ENCODE measurements at places on chromosomes 7 and 10.

- DNase-seq: no peak
Observed at GRCh38 chr7:70142247-70142932, 544.1 kb downstream of the AUTS2 start.

DNA sequence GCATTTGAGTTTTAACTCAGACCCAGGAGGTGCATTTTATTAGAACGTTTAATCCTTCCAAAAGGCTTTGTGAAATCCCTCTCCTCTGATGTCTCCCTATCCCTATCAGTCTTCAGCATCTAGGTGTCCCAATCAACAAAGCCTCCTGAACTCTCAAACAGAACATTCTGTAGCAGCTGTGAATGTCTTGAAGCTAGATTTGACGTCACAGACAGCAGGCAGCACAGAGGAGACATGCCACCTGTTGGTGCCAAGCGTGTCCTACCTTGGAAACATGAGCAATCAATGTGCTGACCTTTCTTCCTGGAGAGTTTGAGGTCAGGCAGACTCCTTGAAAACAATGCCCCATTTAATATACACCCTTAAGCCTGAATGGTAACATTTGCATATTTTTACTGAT, 125.5 kb downstream of the RNLS start:
- no peak for DNase-seq

DNA sequence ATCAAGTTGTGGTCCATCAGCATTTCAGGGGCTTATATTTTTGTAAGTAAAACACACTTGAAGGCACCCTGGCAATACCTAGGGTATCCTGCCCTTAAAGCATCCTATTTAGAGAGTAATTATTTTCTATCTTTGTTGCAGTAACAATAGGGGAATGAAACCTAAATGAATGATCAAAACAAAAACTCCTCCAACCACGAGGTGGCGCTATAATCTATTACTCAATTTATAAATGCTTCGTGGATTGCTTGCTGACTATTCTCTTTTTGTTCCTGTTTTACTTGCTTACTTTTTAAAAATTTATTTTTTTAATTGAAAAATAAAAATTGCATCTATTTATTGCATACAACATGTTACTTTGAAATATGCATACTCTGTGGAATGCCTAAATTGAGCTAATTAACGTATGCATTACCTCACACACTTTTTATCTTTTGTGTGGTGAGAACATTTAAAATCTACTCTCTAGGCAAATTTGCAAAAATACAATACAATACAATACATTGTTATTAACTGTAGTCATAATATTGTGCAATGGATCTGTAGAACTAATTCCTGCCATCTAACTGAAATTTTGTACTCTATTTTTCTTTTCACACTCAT, 147.7 kb upstream of the BMPER start:
- peak; percentile 22 for DNase-seq

GRCh38 chr7:157044147-157044687, 33.8 kb upstream of the MNX1 start:
- no peak for DNase-seq

- DNase-seq: no peak
Observed at GRCh38 chr7:70470746-70471145, 661.2 kb upstream of the GALNT17 start.

DNA sequence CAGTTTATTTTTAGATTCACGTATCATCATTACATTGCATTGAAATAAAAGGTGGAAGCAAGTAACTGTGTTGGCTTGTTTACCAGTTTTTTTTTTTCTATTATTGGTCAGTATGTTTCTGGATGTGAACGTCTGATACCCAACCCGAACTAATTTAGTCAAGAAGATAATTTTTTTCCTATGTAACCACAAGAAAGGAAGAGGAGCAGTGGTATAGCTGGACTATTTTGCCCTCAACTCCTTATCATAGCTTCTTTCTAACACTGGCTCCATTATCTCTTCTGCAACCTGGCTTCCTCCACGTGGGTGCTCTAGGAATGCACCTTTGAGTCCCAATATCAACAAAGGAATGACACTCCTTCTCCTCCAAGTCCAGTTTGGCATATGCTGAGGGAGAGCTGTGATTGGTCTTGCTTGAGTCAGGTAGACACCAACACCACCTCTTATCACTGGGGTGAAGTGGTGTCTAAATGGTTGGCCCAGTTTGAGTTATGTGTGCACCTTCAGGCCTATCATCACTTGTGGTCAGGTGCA, 29.4 kb downstream of the OR9A2 start:
- no peak for DNase-seq

DNA sequence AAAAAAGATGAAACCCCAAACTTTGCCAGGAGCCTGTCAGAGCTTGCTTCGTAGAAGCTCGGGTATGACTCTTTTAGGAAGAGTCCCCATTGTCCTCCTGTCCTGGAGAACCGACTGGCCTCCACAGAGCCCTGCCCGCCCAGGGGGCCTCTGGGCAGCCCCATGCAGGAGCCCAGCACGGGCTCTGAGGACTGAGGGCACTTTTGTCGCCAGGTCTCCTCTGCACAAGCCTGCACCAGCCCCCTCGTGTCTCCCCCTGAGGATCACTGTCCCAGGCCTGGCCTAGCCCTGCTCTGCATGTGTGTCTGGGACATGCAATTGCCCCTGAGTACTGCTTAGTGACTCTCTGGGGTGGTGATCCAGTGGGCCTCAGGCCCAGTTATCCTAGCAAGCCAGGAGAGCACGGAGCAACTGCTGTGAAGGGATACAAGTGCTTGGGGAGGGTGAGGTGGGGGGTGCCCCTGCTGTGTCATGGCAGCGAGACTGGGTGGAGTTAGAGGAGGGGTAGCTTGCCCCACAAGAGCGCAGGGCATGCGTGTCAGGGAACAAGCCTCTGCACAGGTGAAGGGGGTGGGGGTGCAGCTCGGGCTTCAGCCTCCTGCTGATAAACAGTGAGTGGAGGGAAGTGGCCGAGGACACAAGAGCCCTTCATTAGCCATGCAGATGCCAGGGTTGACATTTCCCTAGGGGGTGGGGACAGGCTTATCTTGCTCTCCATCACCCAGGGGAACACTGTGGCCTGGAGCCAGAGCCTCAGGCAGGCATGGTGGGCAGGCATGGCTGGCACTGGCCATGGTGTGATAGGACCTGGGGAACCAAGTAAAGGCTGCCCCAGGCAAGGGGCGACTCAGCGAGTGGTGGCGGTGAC, 143.4 kb downstream of the C10orf105 start:
- DNase-seq: no peak

- no peak for DNase-seq
Observed at GRCh38 chr7:140654109-140654387, 13.4 kb upstream of the DENND2A start.

- DNase-seq: no peak
Observed at GRCh38 chr7:74561898-74562613, 95.5 kb upstream of the GTF2I start.

DNA sequence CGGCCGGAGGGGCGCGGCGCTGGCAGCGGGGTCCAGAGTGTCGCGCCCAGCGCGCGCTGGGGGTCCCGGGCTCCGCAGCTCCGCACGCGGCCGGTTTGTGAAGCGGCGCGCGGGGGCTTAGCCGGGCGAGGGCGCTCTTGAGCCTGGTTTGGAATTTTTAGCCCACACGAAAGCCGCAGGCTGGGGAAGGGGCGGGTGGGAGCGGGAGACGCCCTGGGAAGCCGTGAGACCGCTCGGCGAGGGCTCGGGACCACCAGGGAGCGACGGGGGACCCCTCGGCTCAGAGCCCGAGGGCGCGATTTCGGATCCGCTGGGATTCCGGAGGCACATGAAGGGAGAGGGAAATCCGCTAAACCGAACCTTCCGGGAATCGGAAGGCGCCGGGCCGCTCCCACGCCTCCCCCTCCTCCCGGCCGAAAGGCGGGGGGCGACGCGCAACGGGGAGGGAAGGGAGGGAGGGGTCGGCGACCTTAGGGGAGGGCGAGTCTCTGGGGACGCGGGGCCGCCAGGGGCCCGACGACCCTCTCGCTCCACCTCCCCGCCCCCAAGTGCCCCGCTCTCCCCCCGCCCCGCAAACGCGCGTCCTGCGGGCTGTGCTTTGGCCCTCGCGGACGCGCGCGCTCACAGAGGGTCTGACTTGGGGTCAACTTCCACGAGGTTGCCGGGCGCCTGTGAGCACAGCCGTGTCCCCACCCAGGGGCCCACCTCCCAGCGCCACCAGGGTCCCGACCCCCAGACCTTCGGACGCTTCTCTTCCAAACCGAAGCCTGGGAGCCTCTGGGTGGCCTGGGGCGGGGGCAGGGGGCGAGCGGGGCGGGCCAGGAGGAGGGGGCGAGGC, 5.1 kb upstream of the ELFN1 start:
- DNase-seq: peak; percentile 53

GRCh38 chr7:155846156-155846555, 33.9 kb upstream of the SHH start:
- no peak for DNase-seq

DNA sequence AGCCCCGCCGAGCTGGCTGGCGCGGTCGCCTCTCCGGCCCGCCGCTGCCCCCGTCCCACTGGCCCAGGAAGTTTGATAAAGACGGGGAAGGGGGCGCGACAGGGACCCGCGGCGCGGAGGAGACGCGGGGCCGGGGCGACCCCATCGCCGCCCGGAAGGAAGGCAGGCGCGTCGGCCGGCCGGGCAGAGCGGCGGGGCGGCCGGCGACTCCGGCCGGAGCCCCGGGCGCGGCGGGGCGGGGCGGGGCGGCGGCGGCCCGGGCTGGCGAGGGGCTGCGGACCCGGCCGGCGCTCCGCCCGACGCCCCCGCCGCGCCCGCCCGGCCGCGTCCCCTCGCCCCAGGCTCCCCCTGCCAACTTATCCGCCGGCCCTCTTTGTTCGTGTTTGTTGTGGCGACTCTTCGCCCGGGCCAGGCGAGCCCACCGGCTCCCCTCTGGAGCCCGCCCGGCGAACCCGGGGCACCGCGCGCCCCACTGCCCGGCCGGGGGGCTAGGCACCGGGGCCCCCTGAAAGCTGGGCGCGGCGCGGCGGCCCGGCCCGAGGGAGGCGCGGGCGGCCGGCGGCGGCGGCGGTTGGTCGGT, 571 bp downstream of the KDM7A start:
- no peak for DNase-seq

DNA sequence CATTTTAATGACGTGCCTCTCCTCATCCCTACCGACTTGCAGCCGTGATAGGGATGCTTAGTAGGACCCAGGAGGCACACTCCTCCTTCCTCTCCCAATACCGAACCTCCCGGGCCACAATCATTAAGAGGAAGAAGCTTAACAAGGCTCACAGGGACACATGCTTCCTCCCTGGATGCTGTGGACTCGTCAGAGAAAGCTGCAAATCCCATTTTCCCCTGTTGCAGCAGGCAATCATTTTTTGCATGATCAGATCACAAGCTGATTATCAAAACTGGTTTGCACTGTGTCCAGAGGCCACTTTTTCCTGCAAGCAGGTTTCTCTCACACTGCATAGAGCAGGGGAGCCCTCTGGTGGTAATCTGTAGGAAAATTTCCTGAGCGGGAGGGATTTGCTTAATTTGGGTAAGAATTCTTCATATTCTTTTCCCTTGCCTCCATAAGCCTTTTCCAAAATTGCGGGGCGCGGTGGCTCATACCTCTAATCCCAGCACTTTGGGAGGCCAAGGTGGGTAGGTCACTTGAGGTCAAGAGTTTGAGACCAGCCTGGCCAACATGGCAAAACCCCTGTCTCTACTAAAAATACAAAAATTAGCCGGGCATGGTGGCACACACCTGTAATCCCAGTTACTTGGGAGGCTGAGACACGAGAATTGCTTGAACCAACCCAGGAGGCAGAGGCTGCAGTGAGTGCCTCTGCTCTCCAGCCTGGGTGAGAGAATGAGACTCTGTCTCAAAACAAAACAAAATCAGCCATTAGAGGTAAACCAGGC, 16.1 kb upstream of the LAMB4 start:
- peak; percentile 59 for DNase-seq

GRCh38 chr7:128900237-128900636, 10.3 kb downstream of the KCP start:
- no peak for DNase-seq

- no peak for DNase-seq
Observed at GRCh38 chr10:45006276-45007030, 5.7 kb downstream of the ZNF22 start.

DNA sequence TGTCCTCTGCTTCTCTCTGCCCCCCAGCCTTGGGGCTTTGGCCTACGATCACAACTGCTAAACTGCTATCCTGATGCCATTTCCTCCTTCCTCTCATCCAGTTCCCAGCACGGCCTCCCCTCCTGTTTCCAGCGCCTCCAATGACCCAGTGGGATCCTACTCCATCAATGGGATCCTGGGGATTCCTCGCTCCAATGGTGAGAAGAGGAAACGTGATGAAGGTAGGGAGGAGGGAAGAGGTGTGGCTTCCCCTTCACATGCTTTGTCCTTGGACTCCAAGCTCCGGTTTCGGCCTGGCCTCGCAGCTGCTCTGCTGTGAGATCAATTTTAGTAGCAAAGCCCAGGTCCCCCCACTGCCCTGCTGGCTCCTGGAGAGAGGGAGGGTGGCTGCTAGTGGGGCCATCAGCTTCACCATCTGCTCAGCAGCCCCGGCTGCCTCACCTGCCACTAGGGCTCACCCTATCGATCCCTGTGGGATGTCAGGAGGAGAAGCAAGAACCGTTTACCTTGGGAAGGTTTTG, 35.8 kb downstream of the PAX2 start:
- no peak for DNase-seq

DNA sequence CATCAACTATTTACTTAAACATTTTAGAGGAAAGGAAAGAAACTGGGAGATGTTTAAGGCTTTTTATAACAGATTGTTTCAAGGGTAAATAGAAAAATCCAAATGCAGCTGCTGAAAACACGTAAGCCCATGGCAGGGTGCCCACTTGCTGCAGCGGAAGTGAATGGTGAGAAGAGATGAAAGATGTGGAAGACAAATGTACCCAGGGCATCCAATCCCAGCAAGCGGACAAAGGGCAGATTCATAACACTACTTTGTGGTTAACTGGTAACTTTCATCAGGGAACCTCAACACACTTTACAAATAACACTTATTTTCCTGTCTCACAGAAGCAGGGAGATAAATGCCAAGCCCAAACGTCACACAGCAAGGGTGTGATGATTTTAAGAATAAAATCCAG, 358.4 kb downstream of the KCNMA1 start:
- DNase-seq: no peak

DNA sequence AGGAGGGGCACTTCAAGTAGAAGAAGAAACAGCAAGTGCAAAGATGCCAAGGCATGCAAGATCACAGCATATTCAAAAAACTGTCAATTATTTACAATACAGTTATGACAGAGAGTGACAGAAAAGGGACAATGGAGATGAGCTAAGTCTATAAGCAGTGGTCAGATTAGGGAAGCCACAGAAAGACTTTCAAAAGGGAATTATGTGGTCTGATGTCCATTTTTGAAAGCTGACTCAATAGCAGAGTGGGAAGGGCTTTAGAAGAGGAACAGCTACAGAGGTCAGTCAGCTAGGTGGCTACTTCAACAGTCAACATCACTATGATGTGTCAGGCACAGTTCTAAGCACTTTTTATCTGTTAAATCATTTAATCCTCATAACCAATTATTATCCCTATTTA, 45.2 kb upstream of the SPOCK2 start:
- no peak for DNase-seq

Data from NCI-H2171 (cell line).